Activated T-helper 1 cell treated with anti-CD3 and anti-CD28 coated beads, Interleukin-2, amount 50 U/mL, for 16 hours (primary cell): ENCODE measurements at places on chromosomes 4 and X.

- DNase-seq: no peak
Observed at GRCh38 chrX:16451334-16451733, 198.6 kb upstream of the S100G start.

DNA sequence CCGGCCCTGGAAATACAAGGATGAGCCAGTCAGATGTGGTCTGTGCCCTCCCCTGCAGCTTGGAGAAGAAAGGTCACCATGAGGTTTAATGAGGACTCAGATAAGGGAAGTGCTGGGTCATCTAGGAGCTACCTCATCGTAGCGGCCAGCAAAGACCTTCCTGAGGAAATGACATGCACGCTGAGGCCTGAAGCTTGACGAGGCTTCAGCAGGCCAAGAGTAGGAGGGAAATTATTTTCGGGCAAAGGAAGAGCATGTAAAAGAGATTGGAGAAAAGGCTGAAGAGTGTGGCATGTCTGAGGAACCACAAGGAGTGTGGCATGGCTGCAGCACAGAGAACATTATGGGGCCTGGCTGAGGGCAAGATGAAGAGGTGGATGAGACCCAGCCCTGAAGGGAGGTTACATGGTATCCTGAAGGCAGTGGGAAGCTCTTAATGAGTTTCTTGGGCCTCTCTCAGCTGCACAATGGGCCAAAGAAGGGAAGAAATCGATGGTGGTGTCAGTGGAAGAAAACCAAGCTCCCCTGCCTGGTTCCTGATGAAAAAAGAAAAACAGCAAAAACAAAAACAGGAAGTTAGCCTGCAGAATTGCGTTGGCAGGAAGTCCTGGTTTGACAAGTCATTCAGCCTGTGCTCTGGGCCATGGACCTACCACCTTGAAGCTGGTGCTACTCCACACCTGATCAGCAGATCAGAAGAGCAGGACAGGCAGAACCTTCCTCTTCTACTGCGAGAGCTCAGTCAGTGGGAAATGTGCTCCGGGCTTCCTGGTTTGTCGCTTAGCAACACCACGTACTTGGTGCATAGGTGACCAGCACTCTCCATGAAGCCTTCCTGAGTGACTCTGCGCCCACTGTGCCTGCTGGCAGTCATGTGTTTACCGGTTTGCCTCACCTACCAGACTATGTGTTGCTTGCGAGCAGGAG lies 134.5 kb upstream of the KLF3 start:
- DNase-seq: peak; percentile 30

DNA sequence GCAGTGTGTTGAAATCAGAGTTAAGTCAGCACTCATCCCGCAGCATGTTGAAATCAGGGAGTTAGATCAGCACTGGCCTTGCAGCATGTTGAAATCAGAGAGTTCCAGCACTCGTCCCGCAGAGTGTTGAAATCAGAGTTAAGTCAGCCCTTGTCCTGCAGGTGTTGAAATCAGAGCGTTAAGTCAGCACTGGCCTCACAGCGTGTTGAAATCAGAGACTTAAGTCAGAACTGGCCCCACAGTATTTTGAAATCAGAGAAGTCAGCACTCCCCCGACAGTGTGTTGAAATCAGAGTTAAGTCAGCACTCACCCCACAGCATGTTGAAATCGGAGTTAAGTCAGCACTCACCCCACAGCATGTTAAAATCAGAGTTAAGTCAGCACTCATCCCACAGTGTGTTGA lies 10.9 kb upstream of the UVSSA start:
- no peak for DNase-seq

- DNase-seq: no peak
Observed at GRCh38 chrX:44871114-44871645, 1.8 kb upstream of the KDM6A start.

DNA sequence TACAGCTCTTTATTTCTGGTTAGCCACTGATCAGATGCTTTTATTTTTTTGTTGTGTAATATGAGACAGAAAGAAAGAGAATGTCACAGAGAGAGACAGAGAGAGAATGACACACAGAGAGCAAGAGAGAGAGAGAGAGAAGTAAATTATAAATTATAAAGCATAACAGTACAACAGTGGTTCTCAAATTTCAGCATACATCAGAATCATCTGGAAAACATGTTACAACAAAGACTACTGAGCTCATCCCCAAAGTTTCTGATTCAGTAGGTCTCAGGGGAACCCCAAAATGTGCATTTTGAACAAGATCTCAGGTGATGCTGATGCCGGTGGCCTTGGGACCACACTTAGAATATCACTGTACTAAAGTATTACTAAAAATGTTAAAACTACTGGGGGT lies 245.8 kb upstream of the DIAPH2 start:
- DNase-seq: no peak

DNA sequence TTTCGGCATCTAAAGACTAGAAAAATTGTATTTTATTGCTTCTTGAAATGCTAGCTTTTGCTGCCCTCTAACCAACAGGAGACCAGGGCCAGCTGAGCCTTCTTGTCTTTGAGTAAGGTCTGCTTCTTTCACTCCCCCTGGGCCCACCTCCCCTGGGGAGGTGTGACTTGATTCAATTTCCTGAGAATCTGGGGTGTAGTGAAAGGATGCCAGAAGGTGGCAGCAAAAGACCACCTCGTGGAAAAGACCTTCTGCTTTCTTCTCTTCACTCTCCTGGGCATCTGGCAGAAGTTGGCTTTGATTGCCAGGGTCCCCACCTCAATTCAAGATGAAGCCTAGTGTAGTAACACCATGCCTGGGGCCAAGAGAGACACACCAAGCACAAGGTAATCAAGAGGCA lies 96.5 kb upstream of the MAOA start:
- peak; percentile 1 for DNase-seq

GRCh38 chr4:95180531-95181242 lies 368.1 kb downstream of the UNC5C start:
- no peak for DNase-seq

- DNase-seq: no peak
Observed at GRCh38 chrX:145002771-145003170, 244.5 kb upstream of the SPANXN1 start.

- no peak for DNase-seq
Observed at GRCh38 chr4:109164011-109164410, 138.4 kb downstream of the COL25A1 start.

- DNase-seq: no peak
Observed at GRCh38 chr4:122992057-122992456, 69.7 kb upstream of the NUDT6 start.

- no peak for DNase-seq
Observed at GRCh38 chrX:120380699-120381098, 18.8 kb downstream of the ATP1B4 start.

DNA sequence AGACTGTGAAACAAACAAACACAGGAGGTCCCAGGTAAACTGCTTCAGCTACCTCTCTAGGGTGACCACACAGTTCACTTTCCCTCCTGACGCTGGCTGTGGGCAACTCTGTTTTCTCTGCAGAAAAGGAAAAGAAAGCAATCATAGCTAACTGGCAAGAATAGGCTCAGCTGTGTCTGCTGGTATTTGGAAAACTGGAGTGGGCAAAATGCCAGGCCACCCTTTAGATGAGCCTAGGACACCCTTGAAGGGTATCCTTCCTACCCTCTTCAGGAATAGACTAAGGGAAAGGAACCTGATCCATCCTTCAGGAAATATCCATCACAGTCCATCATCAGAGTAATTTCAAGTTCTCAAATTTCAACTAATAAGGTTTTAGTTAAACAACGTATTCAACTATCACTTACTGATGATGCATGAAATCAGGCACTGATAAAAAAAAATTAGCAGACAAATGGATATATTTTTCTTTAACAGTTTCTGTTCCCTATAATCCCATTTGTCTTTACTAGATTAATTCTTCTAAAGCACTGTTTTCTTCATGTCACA lies 60.9 kb downstream of the CAMK2D start:
- DNase-seq: no peak

DNA sequence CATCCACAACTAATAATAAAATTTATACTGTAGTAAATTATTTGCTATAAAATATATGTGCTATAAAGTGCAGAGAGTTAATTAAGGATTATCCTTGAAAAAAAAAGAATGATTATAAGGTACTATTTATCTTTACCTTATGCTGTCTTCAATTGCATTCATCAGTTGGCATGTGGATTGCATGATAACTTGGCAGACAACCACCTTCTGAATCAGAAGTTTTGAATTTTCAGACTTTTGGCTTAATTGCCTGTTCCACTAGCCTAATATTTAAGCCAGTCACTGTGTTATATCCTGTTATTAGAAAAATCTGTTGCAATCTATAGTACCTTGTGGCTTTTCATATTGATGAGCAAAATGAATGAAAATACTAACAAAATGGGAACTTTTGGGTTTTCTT lies 1040.3 kb upstream of the PCDH10 start:
- DNase-seq: no peak

- no peak for DNase-seq
Observed at GRCh38 chrX:107700317-107700774, 72.0 kb downstream of the PRPS1 start.

- DNase-seq: no peak
Observed at GRCh38 chr4:181939199-181939945, 303.8 kb upstream of the TENM3 start.

DNA sequence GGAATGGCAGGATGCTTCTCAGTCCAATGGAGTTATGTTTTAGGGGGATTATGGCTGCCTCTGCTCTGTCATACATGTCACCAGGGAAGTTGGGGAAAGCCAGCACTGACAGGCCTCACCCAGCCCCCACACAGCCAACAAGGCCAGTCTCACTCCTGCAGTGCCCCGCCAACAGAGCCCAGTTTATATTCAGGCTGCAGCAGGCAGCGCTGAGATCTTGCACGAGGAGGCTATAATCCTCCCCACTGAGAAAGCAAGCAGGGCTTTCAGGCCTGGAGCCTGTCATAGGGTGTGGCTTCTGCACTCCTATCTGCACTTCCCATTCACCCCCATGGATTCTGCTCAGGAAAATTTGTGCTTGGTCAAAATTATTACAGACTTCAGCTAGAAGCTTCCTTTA lies 25.1 kb downstream of the ADAD1 start:
- DNase-seq: no peak

DNA sequence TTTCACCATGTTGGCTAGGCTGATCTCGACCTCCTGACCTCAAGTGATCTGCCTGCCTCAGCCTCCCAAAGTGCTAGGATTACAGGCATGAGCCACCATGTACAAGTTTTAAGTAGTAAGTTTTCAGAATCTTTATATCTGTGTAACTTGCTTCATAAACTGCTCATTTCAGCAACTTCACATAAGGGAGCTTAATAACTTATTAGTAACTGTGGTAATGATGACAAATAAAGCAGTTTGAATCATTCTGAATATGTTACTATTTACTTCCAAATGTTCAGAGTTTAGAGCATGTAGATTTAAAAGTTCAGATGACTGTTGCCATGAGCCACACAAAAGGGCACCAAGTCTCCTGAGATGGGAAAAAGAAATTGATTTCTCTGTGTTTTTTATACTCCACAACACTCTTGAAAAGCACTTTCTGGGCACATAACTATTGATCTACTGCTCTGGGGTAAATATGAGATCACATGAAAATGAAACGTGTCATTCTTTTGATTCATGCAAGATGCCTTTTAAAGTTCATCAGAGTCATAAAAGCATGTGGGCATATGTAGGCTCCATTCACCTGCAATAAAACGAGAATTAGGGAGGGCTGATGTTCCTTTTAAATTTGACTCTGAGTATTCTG lies 14.1 kb upstream of the CA5B start:
- no peak for DNase-seq

DNA sequence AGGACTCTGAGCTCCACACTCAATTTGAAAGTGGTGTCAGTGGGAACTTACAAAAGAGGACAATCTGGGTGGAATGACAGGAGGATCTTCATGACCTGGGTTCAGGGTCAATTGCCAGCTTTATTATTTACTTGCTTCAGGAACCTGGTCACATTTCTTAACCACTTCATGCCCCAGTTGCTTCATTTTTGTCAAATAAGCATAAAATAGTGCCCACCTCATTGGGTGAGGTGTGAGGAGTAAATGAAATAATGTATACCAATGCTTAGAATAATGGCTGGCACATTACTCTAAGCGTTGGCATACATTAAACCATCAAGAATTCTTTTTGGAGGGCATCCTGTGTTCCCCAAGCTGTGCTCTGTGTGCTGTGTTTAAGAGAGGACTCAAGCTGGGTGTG lies 19.4 kb downstream of the VGLL1 start:
- DNase-seq: no peak

DNA sequence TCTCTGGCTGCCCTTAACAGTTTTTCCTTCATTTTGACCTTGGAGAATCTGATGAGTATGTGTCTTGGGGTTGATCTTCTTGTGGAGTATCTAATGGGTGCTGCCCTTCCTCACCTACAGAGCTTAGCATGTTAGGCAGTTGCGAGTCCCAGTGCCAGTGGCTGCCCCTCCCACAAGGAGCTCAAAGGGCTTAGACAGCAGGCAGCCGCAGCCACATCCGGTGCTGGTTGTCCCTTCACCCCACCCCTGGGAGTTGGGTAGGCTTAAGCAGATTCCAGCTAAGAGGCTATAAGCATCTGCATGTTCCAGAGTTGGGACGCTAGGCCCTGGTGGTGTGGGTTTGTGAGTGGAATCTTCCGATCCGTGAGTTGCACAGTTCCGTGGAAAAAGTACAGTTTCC lies 322.1 kb upstream of the ARX start:
- DNase-seq: no peak

- DNase-seq: no peak
Observed at GRCh38 chrX:10485326-10485725, 135.1 kb downstream of the MID1 start.

DNA sequence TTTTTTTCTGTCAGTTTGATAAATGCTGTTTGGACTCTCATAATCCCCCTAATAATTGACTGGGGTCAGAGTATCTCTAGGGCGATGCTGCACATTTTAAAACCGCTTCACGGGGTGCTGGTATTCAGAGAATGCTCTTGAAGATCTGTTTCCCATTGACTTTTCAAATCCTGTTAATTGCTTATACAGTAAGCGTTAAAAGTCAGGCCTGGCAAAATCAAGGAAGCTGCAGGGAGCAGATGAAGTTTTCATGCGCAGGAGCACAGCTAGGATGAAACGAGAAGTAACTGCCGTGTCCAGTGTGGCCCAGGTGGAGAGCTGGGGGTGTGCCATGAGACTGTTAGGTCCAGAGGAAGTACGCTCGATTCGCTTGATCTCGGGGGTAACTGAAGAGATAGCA lies 312.9 kb downstream of the TRIML1 start:
- DNase-seq: no peak

- DNase-seq: no peak
Observed at GRCh38 chrX:70613295-70613694, 168.7 kb downstream of the DLG3 start.

DNA sequence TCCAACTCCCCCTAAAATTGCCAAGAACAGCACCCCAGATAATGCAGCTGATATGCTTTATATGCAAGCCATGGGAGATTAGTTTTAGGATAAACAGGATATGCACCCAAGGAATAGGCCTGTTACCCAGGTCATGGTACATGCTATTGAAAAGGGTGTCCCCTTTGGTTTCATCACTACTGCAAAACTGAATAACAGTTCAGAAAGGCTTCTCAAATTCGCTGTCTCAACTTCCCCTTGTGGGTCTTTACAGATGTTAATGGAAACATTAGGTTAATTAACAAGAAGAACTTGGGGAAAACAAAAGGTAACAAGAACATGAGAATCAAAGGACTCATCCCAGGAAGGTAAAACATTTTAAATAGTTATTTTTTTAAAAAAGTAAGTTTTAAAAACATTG lies 318.7 kb downstream of the PRR32 start:
- no peak for DNase-seq
